ENCODE measurements at places on chromosomes 1 and 21.

- DNase-seq = no peak
Observed at GRCh38 chr1:18606443-18607288, 24.0 kb upstream of the PAX7 start.

- DNase-seq = peak; percentile 26
Observed at GRCh38 chr21:33642896-33643657, 776 bp downstream of the ITSN1 start.

- no peak for DNase-seq
Observed at GRCh38 chr1:245260110-245260882, 105.5 kb downstream of the KIF26B start.

DNA sequence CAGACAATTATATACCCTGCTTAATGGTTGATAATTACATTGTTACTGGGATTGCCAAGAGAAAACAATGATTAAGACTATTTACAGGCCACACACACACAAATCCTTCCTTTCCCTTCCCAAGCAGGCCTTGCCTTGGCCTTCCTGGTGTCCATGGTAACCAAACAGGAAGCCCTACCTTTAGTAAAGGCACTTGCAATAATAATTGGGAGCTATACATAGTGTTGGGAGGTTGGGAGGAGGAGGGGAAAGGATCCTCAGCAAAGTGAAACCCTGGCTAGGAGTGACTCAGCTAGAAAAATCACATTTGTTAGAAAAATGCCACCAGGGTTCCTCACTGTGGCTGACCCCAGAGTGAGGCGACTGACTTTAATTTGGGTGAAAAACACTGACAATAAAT lies 122.3 kb upstream of the ADAR start:
- peak; percentile 57 for DNase-seq

GRCh38 chr1:214912127-214912526 lies 170.4 kb upstream of the KCNK2 start:
- no peak for DNase-seq

DNA sequence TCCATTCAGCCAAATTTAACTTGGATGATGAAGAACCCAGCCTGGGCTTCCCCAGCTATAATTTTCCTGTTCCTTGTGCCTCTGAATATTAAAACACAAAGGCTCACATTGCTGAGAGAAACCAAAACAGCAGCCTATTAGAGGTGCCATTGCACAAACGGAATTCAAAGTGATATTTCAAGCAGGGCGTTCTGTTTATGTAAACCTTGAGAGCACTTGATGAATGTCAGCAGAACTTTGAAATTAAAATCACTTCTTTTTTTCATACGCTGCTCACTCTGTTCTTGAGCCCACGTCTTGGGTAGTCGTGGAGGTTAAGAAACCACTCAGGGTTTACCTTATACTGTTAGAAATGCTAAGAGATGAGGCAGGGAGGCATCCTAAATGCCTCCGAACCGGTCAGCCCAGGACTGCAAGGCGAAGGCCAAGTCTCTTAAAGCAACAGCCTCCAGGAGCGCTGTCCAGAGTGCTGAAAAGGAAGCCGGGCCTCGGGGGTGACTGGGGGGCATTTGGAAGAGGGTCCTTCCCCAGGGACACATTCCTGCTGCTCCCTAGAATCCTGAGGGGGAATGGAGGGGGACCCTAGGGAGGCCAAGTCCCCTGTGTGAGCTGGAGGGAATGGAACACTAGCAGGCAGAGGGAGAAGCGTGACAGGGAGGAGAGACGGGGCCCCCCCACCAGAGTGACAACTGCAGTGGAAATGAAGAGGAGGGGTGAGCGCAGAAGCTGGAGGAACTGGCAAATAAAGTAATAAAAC lies 154.8 kb upstream of the VAMP3 start:
- peak; percentile 60 for DNase-seq

DNA sequence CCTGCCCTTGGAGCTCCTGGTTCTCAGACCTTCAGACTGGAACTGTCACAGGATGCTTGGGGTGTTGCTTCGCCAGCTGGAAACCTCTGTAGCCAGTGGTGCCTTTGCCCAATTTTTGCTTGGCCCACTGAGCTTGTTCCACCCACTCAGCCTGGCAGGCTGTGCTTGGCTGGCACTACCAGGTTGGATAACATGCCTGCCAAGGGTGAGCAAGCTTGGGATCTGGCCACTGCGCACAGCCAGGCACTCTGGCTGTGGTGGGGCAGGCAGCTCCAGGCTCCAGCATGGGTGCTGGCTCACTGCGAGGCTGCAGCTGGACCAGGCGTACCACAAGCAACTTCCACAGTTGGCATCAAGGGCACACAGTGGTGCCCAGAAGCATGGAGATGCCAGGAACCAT lies 967.8 kb upstream of the NCAM2 start:
- DNase-seq = no peak

- DNase-seq = no peak
Observed at GRCh38 chr1:84896279-84896678, 3.3 kb upstream of the LPAR3 start.

DNA sequence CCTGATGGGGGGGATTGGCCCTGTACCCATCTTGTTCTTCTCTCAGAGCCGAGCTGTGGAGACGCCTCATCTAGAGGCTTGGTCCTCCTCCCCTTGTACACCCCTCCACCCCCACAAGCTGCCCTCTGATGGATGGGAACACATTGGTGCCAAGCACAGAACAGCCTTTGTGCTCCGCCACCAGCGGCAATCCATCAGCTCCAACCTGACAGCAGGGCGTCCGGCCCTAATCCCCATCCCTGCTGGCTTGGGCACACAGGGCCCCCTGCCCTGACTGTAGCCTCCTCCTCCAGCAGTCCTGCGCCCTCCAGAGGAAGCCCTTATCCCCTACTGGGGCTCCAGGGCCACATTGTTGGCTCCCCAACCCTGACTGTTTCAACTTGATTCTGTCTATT lies 3.8 kb upstream of the MYOG start:
- no peak for DNase-seq

DNA sequence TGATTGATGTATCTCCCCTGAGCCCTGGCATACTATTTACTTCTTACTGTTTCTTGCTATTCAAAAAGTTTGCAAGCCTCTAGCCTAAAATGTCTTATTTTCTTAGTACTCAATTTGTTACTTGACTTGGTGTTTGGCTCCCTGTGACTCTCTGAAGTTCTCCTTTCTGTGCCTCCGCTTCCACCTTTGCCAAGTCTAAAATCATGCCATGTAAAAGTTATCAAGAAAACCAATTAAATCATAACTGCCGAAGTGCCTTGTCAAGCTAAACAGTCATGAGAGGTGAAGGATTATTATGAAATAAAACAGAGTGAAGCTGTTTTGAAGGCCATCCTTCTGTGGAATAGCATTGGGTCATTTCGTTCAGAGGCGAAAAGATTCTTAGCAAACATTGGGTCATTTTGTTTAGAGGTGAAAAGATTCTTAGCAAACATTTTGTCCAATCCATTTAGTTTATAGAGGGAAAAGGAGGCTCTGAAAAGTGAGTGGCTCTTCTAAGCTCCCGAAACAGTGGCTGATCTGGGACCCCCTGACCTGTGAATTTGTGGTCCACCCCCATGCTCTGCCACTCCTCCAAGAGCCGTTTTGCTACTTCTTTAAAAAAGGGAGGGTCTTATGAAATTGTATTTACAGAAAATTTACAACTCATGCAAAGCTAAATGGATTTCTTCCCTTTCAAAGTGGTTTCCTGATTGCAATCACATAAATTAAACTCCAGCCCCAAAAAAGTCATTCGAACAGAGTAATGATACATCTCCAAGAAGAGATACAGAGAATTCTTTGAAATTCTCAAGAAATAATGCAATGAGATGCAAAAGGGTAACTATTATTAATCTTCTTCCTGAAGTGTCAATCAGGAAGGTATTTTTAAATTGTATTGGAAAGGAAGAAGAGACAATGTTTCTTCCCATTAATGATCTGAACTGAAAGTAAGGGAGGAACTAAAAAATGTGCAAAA lies 141.4 kb downstream of the RUNX1 start:
- DNase-seq = no peak

DNA sequence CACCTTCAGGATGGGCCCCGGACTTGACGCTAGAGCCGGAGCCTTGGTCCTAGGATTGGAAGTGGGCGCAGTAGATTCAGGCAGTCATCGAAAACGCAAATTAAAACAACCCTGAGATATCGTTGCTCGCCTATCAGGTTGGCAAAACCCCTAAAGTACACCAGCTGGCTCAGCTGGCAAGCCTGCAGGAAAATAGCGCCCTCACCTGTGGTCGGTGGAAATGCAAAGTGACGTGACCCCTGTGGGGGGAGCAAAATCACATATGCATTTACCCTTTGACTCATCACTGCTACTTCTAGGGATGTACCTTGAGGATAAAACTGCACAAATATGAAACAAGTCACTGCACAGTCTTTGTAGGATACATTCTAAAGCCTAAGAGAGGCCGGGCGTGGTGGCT lies 170.3 kb upstream of the TMEM51 start:
- no peak for DNase-seq

GRCh38 chr1:54461731-54462596 lies 55.8 kb upstream of the SSBP3 start:
- DNase-seq = no peak

- peak; percentile 96 for DNase-seq
Observed at GRCh38 chr1:212667223-212668139, 32.2 kb downstream of the BATF3 start.

GRCh38 chr1:26913754-26914619 lies at the start of gene NR0B2:
Gene NR0B2 (minus strand): TSS chr1:26913975. CDS start chr1:26913940, 35 bp downstream.
- no peak for DNase-seq

- no peak for DNase-seq
Observed at GRCh38 chr1:168019407-168019806, 82.5 kb upstream of the MPC2 start.

DNA sequence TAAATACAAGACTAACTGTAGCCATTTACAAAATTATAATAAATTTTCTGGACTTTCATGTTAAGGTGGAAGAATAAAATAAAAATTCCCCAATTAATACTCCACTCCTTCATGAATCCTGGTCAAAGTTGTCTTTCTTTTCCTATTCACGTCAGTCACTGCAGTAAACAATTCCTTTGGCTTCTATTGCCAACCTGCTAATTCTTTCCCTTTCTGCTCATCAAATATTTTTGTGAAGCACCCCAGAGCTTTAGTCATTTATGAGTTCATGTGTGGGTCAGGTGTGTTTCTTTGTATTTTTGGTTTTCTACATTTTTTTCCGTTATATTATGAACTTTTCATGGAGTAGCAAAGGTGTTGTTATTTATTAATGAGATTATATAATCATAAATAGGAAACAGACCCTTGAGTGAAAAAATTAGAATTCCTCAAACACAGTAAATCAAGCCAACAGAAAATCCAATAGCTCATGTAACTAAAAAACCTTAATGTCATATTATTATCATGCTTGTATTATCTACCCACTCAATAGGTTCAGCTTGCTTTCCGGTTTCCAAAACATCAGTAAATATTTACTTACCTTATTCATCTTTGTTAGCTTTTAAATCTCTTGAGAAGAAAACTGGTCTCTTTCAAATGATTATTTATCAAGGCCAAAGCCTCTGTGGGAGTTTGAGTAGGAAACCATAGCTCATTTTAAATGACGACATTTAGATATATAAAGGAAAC lies 29.6 kb upstream of the PLA2G4A start:
- no peak for DNase-seq

GRCh38 chr1:110494036-110494435 lies 24.9 kb downstream of the KCNA10 start:
- DNase-seq = no peak

GRCh38 chr21:36584980-36585940 lies 105.3 kb upstream of the CLDN14 start:
- no peak for DNase-seq

- no peak for DNase-seq
Observed at GRCh38 chr1:152912900-152913299, 4.6 kb downstream of the IVL start.

DNA sequence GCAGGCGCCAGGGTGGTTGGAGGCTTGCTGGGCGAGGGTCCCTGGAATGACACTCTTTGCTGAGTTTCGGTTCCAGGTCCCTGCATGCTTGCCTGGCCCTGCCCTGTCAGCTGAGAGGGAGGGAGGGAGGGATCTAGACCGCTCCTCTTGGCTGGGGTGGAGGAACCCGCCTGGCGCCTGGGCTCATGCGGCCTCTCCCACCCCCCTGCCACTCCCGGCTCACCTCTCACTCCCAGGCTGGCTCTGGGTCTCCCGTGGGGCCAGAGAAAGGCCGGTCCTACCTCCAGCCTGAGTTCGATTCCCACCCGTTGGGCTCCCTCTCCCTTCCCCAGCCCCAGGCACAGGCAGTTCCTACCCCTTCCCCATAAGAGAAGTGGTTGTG lies 19.0 kb upstream of the IFNLR1 start:
- DNase-seq = no peak

DNA sequence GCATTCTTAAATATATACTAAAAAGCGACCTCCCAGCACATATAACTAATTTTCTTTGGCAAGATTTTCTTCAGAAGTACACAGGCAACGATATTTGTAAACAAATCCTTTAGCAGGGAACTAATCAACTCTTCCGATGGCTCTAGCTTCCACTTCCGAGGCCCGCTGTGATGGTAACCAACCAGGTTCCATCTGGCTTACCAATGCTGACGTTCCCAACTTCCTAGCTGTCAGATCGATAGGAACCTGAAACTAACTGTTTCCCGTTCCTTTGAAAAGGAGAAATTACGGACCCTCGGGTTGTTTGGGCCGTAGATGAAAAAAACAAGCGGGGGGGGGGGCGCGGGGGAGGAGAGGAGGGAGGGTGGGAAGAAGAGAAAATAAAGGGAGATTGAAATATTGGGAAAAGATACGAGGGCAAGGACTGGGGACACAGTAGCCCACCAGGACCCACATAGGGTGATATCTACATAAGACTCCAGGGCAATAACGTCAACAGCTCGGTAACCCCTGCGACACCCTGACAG lies 513 bp downstream of the GTF2B start:
- DNase-seq = peak; percentile 13

- peak; percentile 67 for DNase-seq
Observed at GRCh38 chr1:40848530-40849189, 13.5 kb downstream of the CITED4 start.

- no peak for DNase-seq
Observed at GRCh38 chr1:150273311-150273710, 721 bp downstream of the C1orf54 start.

DNA sequence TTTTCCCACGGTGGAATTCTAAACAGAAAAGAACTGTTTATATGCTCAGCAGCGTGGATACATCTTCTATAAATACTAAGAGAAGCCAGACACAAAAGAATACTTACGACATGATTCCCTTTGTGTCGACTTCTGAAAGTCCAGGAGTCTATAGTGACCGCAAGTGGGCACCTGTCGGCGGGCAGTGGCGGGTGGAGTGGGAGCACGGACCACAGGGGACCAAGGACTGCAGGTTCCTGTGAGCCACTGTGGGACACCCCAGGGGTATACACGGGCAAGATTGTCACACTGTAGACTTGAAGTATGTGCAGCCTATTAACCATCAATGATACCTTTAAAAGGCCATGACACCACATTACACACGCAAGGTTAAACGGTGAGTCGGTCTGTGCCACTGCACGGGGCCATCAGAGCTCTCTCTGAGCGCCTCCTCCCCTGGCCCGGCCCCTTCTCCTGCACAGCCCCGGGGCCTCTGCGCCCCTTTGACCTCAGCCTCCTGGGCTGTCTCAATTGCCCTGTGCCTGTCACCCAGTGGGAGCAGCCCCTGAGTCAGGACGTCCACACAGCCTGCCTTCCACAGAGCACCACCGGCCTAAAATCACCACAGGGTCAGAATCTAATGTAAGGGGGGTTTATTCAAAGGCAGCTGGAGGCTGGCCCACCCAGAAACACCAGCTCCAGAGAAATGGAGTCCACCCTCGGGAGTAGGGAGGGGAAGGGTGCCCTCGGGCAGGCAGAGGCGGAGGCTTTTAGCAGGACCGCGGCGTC lies 90.0 kb upstream of the COL6A1 start:
- no peak for DNase-seq

GRCh38 chr1:88800382-88801051 lies 90.8 kb downstream of the GTF2B start:
- peak; percentile 51 for DNase-seq
